ENCODE measurements at places on chromosomes 5 and 9.
A peak's percentile ranks its signal among the peaks of the same experiment; 100 is the strongest.

- DNase-seq: no peak
Observed at GRCh38 chr9:121178676-121179372, 22.8 kb downstream of the RAB14 start.

DNA sequence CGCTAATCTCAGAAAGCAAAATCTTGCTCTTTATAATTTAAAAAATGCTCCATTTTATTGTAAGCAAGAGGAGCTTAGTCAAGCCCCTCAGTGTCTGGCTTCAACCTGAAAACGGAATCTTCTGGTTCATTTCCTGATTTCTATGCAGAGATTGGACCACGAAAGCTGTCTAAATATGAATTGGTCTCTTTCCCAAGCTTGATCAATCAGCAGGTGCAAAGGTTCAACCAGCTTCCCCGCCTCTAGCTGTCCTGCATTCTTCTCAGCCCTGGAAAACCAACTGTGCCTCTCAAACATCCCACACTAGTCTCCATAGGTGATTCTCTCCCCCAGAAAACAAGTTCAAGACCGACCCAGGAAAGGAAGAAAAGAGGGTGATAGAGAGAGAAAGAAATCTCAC lies 34.5 kb downstream of the FNBP1 start:
- no peak for DNase-seq

GRCh38 chr9:89365532-89365912 lies 47.2 kb downstream of the SECISBP2 start:
- DNase-seq: no peak

DNA sequence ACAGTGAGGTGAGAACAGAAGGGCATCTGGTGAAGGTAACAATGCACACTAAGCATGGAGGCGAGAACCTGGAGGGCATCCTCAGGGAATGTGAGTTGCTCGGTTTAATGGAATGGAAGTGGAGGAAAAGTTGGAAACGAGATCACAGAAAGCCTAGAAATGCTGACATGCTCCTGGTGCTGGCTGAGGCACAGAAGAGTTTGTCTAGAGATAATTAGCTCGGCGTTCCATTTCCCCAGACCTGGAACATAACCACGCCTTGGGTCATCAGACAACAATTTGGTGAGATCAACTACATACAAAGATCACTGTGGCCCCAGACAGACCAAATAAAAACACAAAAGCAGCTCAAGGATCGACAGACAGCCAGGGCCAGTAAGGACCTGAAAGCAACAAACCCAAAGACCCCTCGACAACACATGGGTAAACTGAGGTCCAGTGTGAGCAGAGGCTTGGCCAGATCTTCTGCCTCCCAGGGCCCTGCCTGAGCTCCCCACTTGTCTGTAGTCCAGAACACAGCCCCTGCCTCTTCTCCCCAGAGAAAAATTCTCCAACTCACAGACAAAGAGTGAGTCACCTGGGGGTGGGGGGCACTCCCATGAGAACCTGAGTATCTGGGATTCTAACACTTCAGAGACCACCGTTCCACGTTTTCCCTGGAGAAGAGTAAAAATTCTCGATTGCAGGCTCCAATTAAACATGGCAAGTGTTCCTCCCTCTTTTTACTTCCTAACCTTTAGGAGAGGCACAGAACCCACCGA lies 52.5 kb downstream of the SHB start:
- DNase-seq: no peak

- DNase-seq: no peak
Observed at GRCh38 chr5:147458581-147458980, 51.3 kb downstream of the DPYSL3 start.

DNA sequence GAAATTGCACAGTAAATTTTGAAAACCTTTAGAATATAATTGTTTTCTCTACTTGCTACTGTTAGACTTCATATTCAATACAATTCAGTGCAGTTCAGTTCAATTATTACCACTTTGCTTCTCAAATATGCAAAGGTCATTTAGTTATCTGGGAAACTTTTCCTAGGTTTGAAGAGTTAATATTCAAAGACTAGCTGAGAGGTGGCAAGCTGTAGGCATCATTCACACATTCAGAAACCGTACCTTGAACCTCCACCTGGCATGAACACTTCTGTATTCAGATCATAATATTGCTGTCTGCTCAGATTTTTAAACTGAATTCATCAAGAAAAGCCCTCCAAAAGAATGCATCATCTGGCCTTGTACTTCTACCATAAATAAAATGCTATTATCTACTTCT lies 162.1 kb upstream of the PCSK5 start:
- DNase-seq: no peak

DNA sequence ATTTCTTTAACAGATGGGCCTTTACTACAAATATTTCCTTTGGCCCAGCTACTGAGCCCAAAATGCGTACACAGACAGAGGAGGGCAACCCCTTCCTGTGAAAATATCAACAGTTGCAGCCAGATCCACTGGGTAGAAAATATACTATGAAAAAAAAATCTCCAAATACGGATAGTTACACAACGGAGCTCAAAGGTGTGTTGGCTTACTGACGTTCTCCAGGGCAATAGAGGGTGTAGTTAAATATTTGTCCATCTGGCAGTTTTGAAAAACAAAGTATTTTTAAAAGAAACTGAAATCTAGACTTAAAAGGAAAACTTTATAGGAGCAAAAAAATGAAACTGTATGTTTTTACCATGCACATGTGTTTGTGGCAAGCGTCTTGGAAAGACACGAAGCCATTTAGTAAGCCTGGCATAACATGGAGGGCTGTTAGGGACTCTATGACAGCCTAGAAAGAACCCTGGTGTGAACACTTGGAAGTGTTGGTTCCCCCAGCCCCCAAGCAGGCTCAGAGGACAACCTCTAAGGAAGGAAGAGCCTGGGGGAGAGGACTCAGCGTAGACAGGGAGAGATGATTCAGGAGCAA lies 157.8 kb upstream of the TRPM3 start:
- DNase-seq: no peak

DNA sequence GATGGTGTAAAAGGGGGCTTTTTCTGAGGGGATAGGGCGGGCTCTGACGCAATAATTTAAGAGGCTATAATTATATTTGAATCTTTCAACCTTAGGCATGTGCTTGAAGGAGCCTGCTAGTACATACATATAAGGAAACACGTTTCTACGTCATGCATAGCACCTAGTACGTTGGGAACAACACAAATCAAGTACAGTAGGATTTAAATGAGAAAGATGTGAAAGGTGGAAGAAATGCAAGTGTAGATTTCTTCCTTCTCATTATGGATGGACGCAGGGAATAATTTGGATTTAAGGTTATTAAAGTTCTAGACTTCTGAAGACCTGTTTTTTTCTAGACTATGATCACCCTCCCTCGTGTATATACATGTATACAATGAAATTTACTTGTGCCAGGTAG lies 927 bp upstream of the CDO1 start:
- no peak for DNase-seq

GRCh38 chr9:5950261-5950660 lies 59.6 kb downstream of the MLANA start:
- no peak for DNase-seq

GRCh38 chr5:31688515-31689092 lies 49.7 kb downstream of the PDZD2 start:
- no peak for DNase-seq

- no peak for DNase-seq
Observed at GRCh38 chr5:82560561-82560960, 282.4 kb upstream of the RPS23 start.

DNA sequence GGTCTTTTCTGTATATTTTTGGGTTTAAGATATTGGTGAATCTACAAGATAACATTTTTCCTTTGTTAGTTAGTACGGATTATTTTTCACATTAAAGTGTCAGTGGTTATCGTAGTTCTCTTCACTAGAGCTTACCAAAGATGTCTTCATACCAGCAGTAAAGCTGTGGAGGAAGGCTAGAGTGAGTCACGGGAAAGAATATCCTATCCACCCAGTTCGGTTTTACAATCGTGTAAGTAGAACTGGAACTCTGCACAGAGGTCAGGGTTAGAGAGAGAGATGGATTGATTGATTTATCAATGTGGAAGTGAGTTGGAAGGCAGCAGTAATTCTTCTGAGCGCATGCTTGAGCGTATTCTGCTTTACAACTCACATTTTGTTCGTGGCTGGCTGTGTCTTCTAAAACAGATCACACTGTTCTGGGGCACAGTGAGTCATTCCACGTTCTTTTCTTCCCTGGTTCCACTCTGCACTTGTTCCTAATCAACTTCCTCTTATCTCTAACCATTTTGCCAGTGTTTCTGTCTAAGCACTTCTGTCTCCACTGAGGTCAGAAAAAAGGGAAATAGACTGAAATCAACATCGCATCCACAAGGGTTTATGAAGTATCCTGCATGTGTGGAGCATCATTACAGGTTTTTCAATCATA lies 86.5 kb upstream of the ARRDC3 start:
- peak; percentile 20 for DNase-seq

Measured in T1000 (cell line).